ENCODE measurements at places on chromosomes 3 and 15.

DNA sequence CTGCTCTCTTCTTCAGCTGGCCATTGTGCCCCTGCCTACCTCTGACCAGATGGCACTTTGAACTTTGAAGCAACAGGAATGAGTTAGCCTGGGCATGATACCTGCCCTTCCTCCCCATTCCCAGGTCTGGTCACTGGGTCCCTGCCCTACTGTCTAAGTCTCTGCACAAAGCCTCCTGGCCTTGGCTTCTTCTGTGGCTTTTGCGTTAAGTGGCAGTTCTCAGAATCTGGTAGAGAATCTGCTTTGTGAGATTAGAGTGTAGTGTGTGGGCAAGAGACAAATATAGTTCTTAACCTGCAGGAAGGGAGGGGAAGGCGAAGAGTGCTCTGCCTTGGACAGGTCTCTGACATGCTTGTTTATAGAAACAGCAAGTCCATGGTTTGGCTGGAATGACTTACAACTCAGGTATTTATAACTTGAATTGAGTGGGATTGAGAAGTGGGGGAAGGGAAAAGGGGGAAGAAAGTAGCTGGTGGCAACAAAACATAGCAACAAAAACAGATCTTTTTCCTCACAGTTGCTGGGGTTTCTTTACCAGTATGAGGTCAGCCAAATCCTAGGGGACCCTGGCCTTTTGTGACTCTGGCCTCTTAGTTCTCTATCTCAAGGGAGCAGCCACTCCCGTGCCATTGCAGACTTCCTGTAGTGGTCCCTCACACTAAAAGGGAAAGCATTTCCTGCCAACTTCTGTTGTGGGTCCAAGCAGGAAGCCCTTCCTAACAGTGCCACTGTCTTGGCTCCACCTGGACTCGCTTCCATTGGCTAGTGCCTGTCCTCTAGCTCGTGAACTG lies 16.7 kb downstream of the MAPKBP1 start:
- no peak for DNase-seq

DNA sequence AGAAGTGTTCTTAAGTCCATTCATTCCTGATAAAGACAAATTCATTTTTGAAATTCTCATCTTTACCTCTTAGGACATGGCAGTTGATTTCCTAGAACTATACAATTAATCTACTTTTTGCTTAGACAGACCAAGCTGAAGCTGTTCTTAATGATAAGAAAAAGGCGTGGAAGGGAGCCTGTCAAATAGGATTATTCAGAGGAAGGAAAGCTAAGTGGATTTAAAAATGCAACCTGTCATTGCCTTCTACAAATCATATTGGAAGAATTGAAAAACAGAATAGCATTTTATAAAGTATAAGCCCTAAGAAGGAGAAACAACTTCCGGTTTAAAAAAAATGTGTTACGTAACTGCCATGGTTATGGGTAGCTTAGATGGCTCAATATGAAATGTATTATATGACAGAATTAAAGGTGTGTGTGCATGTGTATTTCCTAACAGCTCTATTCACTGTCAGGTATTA lies 81.2 kb upstream of the RAP2B start:
- DNase-seq = no peak

DNA sequence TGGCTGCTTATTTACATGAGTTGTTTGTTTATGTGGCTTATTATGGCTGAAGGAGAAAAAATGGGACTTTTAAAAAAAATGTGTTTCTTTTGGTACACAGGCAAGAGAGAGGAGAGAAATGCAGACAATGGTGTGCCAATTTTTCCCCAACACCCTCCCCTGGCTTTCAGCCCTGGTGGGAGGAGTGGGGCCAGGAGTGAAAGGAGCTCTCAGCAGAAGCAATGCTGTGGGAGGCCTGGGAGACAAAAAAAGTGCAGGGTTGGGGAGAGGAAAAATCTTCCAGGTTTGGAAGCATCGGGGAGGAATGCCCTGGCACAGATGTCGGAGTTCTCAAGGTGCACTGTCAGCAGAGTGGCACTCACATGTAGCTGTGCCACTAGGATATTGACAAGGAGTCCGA lies 117.7 kb upstream of the FOXB1 start:
- no peak for DNase-seq

- no peak for DNase-seq
These were observed 13.8 kb downstream of the DENND4A start for GRCh38 chr15:65778269-65778668.

- DNase-seq = peak; percentile 90
These were observed 1.0 kb downstream of the KLHL24 start for GRCh38 chr3:183636221-183637105.

All from amniotic stem cell (primary cell).